ENCODE measurements at places on chromosomes 1 and 21.

DNA sequence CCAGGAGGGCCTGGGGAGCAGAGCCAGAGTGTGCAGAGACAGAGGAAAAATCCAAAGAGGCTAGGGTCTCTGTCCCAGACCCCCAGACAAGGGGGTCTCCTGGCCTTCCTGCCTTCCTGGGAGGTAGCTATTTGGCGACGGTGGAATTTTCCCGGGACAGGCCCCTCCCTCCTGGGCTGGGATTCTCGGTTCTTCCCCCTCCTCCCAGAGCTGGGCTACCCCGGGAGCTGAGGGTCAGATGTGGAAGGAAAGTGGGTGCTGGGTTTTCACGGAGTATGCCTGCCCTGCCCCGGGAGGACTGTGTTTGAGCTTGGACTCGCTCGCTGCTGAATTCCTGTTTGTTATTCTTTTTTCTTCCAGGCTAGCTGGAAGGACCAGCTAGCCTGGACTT lies 759 bp downstream of the AMPD2 start:
- no peak for DNase-seq

GRCh38 chr1:82366689-82367088 lies 566.0 kb downstream of the ADGRL2 start:
- DNase-seq, result no peak

- no peak for DNase-seq
These were observed 641 bp upstream of the CFAP107 start for GRCh38 chr1:12745126-12745991.

GRCh38 chr1:17028662-17029188 lies 17.0 kb upstream of the ATP13A2 start:
- DNase-seq, result no peak

- no peak for DNase-seq
These were observed 330.3 kb upstream of the SNX7 start for GRCh38 chr1:98331243-98331642.

GRCh38 chr1:192654591-192655251 lies 18.8 kb downstream of the RGS13 start:
- DNase-seq, result no peak

Data from hematopoietic multipotent progenitor cell treated with erythropoietin and hydrocortisone succinate and interleukin-3 and kit ligand, for 8 days (in vitro differentiated cells).